ENCODE measurements at places on chromosomes 6 and 20. TPM values are rescaled to one million over a fixed set of nuclear protein-coding genes. Genes with fewer than 3 reads are reported as not detected.

The ZSCAN31 gene
- 10.9 TPM for total RNA-seq

The RBM24 gene
- 2.5 TPM for total RNA-seq

The ARHGAP40 gene
- not detected for total RNA-seq

The SCGN gene
- not detected for total RNA-seq

The TBX18 gene
- 75.2 TPM for total RNA-seq

The CRISP2 gene
- not detected for total RNA-seq

The SRC gene
- 51.3 TPM for total RNA-seq

The STMND1 gene
- not detected for total RNA-seq

The LHFPL5 gene
- not detected for total RNA-seq

DNA sequence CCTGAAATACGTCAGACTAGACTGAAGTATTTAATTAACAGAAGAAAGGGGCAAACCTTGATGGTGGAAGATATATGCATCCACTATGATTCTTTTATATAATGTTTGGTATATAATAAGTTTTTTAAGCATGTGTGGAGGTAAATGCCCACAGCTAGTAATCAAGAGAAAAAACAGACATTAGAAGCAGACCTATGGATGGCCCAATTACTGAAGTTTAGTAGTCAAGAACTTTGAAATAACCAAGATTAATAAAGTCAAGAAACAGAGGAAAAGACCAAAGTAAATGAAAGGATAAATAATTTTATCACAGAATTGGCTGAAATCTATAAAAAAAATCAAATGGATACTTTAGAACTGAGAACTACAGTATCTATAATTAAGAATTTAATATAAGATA is 15.3 kb downstream of the TTI1 start:
- H3K4me1 ChIP-seq = no peaks in the 10 kb centered on the region
- no peak for DNase-seq
- H3K27me3 ChIP-seq = no peaks in the 10 kb centered on the region
- no peak overlapping the region for H3K27ac ChIP-seq
- H3K36me3 ChIP-seq = peaks cover 5% of the 10 kb centered on the region

DNA sequence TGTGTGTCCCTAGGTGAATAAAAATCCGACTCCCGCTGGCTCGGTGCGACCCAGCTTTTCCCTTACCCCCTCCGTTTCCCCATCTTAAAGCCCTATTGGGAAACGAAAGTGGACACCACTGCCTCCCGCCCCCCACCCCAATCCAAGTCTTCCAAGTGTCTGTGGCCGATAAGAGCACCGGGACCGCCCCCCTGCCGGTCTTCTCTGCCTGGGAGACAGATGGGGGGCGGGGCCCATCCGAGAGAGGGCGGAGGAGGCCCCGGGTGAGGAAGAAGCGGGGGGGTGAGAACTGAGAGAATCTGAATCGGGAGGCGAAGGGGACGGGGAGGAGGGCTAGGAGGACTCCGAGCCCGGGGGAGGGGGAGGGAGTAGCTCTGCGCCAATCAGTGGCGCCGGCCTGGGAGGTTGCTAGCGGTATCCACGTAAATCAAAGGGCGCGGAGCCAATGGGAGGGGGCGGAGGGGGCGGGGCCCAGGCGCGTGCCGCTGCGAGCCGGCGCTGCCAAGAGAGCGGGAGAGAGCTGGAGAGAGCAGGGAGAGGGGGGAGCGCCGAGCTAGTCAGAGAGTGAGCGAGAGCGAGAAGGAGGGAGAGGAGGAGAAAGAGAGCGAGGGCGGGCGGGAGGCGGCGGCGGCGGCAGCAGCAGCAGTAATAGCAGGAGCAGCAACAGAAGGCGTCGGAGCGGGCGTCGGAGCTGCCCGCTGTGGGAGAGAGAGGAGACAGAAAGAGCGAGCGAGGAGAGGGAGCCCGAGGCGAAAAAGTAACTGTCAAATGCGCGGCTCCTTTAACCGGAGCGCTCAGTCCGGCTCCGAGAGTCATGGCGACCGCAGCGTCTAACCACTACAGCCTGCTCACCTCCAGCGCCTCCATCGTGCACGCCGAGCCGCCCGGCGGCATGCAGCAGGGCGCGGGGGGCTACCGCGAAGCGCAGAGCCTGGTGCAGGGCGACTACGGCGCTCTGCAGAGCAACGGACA is at the start of gene POU3F2:
TSS of gene POU3F2 (plus strand) at position 515 of the 972 bp plus-strand sequence. CDS start at position 815, 300 bp downstream.
- DNase-seq = peak; percentile 92
- no peaks in the 10 kb centered on the region for H3K27me3 ChIP-seq
- peak within 1 kb of the TSS; percentile 81 for H3K4me3 ChIP-seq
- no peaks in the 10 kb centered on the region for H3K4me1 ChIP-seq

DNA sequence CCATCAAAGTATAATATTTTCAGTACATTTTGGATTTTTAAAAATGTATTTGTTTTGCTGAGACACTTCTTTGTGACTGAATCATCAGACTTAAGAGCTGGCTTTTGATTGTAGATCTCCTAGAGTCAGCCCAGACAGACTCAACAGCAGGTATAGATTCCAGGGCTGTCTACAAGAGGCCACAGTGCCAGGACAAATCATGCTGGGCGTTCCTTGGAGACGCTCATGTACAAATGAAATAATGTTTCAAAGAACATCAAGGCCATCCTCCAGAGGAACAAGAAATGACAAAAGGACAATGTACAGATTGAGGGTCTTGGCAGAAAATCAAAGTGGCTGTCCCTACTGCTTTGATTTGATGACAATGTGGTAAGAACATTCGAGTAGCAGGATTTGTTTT is 369.3 kb downstream of the GRIK2 start:
- no peaks in the 10 kb centered on the region for H3K27me3 ChIP-seq
- no peak for DNase-seq
- H3K4me1 ChIP-seq = no peaks in the 10 kb centered on the region

DNA sequence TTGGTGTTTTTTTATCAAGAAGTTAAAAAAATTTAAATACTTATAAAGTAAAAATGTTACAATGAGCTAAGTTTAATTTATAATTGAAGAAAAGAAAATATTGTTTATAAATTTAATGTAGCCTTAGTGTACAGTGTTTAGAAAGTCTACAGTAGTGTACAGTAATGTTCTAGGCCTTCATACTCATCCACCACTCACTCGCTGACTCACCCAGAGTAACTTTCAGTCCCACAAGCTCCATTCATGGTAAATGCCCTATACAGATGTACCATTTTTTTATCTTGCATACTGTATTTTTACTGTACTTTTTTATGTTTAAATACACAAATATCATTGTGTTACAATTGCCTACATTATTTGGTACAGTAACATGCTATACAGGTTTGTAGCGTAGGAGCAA is 26.0 kb downstream of the HTR1E start:
- no peaks in the 10 kb centered on the region for H3K36me3 ChIP-seq
- no peaks in the 10 kb centered on the region for H3K4me1 ChIP-seq

GRCh38 chr20:3658019-3658715 is 5.0 kb downstream of the GFRA4 start:
- no peak overlapping the region for H3K4me3 ChIP-seq
- no peaks in the 10 kb centered on the region for H3K4me1 ChIP-seq
- no peaks in the 10 kb centered on the region for H3K36me3 ChIP-seq
- no peaks in the 10 kb centered on the region for H3K27me3 ChIP-seq

DNA sequence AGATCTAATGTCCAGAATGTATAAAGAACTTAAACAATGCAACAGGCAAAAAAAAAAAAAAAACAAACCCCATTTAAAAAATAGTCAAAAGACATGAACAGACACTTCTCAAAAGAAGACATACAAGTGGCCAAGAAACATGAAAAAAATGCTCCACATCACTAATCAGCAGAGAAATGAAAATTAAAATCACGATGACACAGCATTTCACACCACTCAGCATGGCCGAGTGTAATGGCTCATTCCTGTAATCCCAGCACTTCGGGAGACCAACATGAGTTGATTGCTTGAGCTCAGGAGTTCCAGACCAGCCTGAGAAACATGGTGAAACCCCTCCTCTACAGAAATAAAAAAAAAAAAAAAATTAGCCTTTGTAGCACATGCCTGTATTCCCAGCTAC is 701.4 kb upstream of the NRSN1 start:
- H3K36me3 ChIP-seq = no peaks in the 10 kb centered on the region
- H3K27ac ChIP-seq = no peak overlapping the region
- no peaks in the 10 kb centered on the region for H3K4me1 ChIP-seq
- no peak overlapping the region for H3K4me3 ChIP-seq
- no peak for DNase-seq

DNA sequence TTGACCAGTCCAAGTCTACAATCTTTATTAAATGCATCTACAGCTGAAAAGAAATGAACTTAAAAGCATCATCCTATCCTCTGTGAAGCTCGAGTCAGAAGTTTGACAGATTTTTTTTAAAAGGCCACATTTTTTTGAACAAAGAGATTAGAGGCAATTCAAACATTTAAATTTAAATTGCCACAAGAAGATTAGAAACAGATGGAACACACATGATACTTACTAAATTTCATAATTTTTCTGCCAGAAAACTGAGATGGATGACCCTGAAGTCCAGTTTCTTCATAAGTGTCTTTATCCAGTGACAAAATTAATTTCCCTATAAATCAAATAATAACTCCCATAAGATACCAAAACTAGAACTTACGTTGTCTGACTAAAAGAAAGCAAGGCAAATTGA is 4.3 kb downstream of the RPP40 start:
- peaks cover 2% of the 10 kb centered on the region for H3K36me3 ChIP-seq
- H3K4me3 ChIP-seq = no peak overlapping the region
- H3K27ac ChIP-seq = no peak overlapping the region
- H3K4me1 ChIP-seq = no peaks in the 10 kb centered on the region
- no peaks in the 10 kb centered on the region for H3K27me3 ChIP-seq

GRCh38 chr6:138716013-138716412 is 57.6 kb upstream of the CCDC28A start:
- H3K27me3 ChIP-seq = no peaks in the 10 kb centered on the region
- no peak for DNase-seq
- H3K4me1 ChIP-seq = no peaks in the 10 kb centered on the region
- no peaks in the 10 kb centered on the region for H3K36me3 ChIP-seq

GRCh38 chr20:57709823-57710799 is at the start of gene PMEPA1:
Gene PMEPA1 (minus strand): TSS chr20:57710015. CDS start chr20:57709582, 433 bp downstream.
- peak within 1 kb of the TSS; percentile 93 for H3K27ac ChIP-seq
- H3K27me3 ChIP-seq = no peaks in the 10 kb centered on the region
- DNase-seq = peak; percentile 97

GRCh38 chr6:134802426-134803058 is 147.4 kb downstream of the ALDH8A1 start:
- no peak overlapping the region for H3K4me3 ChIP-seq
- H3K4me1 ChIP-seq = peaks cover under 1% of the 10 kb centered on the region
- no peak for DNase-seq
- no peaks in the 10 kb centered on the region for H3K27me3 ChIP-seq
- no peak overlapping the region for H3K27ac ChIP-seq
- H3K36me3 ChIP-seq = no peaks in the 10 kb centered on the region

GRCh38 chr20:63642527-63643247 is 10.5 kb downstream of the STMN3 start:
- no peak for DNase-seq
- H3K27ac ChIP-seq = no peak overlapping the region
- H3K27me3 ChIP-seq = no peaks in the 10 kb centered on the region
- H3K4me1 ChIP-seq = no peaks in the 10 kb centered on the region
